ENCODE measurements at places on chromosomes 12 and 14. TPM values are rescaled to one million over a fixed set of nuclear protein-coding genes. Genes with fewer than 3 reads are reported as not detected.

DNA sequence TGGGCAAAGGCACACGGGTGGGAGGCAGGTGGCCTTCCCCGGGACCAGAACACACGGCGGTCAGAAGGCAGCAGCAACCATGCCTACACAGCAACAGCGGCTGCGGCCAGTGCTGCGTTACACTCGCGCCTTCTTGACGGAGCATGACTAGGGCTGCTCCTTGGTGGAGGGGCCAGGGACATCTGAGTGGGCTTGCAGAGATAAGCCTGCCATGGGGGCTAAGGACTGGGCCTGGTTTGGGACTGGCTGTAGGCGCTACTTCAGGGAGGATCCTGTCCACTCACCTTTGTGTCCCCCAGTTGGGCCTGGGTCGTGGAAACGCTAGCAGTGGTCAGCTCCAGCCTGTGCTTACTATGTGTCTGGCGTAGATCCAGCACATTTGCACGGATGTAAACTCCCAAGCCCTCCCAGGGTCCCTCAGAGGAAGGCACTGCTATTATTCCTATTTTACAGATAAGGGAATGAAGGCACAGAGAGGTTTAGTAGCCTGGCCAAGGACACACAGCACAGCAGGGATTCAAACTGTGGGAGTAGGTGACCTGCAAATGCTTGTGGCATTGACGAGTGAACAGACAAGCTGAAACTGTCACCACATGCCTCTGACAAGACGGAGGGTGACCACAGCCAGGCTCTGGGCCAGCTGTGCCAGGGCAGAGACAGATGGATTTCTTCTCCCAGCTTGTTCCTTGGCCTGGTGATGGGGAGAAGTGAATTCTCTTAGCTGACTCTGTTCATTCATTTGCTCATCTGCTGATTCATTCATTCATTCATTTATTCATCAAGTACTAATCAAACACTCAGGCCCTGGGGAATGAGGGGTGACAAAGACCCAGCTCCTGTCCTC is 31.9 kb upstream of the DLK1 start:
- DNase-seq = peak; percentile 33

- peak; percentile 62 for DNase-seq
Measured at GRCh38 chr12:45260104-45260815, 44.4 kb downstream of the ANO6 start.

- peak; percentile 54 for DNase-seq
Measured at GRCh38 chr14:69049675-69050074, 70.6 kb upstream of the ACTN1 start.

DNA sequence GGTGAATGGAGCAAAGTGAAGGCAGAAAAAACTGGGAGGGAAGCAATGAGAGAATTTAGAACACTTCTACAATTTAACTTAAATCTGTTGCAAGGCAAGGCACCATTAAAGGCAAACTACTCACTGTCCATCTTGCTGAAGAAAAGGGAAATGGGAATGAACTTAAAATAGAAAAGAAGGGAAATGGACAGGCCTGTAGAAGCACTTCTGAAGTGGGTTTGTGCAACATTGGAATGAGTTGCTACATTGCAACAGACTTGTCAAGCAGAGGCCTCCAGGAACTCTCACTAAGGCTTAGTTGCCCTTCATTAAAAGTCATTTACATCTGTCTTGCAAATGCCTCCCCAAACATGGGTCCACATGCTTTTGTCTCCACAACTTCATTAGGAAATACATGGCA is 13.7 kb upstream of the OR10AD1 start:
- DNase-seq = no peak

DNA sequence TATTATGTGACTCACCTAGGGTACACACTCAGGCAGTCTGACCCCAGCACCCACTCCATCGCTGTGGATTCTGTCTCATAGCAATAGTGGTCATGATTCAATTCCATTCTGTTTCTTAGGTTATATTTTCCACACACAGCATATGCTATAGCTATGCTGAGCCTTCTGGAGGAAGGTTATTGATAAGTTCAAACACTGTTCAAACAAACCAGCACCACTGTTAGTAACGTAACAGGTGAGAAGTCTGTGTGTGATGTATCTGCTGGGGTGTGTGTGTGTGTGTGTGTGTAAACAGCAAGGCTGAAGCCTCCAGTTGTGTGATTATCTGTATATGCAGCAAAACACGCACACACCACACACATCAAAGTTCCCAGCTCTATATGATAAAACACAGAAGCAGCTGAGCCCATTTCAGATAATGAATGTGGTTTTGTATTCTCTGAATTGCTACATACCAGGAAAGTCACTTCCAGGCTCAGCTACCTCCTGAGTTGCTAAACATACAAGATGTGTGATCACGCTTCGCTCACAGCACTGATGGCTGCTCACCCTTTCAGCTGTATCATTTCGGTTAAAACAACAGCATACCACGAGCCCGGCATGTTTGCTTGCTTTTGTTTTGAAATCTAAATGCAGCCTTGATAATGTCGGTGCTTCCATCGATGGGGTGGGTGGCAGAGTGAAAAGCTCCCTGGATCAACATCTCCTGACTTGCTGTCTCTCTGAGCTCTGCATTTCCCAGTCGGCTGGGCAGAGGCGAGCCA is 6.8 kb upstream of the SYNE3 start:
- DNase-seq = no peak

The KRT81 gene
- total RNA-seq = 412 TPM

The GPR68 gene
- 0.71 TPM for total RNA-seq

The KCNA5 gene
- not detected for total RNA-seq

The TEX52 gene
- total RNA-seq = not detected
